OCI-LY7 (cell line): ENCODE measurements at places on chromosomes 12 and 14.

- no peak for DNase-seq
Observed at GRCh38 chr12:70691018-70691672, 53.9 kb upstream of the PTPRB start.

GRCh38 chr12:46299851-46300250 is 31.0 kb upstream of the SLC38A1 start:
- DNase-seq, result no peak

DNA sequence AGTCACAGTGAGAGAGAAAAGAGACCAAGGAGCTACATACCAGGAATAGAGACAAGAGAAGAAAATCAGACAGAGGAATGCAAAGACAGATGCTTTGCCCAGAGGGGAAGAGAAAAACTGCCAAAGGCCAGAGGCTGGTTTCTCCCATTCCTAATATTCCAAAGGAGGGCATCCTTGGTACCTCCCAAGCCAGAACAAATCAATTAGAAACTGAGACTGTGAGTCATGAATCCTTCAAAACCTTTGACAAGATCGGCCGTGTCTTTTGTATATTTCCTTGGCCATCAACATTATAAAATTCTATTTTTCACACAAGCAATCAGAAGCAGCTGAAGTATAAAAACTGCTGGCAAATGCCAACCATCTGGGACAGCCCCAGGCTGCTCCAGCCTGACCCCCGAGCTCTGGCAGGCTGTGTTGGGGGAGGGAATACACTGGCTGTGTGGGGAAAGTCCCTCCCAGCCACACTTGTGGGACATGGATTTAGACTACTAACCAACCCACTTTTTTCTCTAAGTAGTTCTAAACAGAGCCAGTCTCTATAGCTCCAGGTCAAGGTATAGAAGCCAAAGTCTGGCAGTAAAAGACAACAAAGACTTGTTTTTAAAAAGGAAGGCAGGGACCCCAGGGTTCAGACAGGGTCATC is 13.7 kb downstream of the POMT2 start:
- no peak for DNase-seq

GRCh38 chr12:45975506-45975905 is 14.9 kb downstream of the SCAF11 start:
- no peak for DNase-seq

DNA sequence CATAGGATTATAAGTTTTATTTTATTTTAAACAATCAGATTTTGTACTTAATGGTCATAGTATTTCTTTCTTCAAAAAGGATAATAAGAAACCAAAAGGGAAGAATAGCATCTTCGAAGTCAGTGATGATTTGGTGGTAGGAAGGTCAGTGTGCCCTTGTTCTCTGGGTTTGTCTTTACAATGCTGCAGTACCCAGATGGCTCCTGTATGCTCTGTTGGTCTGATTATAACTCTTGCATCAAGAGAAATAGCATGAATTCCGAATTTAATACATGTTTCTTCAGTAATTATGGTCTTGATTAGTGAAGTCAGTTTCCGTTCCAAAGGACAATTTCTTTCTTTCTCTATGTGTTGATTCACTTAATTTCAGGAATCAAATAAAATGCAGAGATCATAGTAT is 180.2 kb downstream of the TMTC2 start:
- DNase-seq, result no peak

GRCh38 chr12:29155079-29155478 is 6.0 kb downstream of the FAR2 start:
- peak; percentile 16 for DNase-seq

DNA sequence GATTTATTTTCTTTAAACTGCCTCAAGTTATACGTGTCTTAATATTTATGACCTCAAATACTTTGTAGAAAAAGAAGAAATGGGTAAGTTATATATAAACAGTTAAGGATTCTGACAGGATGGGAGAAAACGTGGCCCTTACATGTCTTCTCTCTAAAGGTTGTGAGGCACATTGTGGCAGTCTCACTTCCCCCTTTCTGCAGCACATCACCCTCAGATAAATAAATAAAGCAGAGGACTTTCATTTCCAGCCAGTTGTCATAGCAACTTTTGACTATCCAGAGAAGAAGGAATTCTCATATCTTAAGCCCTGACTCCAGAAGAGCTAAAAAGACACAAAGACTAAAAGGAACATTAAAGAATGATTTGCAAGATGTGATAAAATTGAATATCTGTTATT is 28.8 kb upstream of the CEP83 start:
- DNase-seq, result peak; percentile 69

GRCh38 chr12:45663455-45663854 is 66.1 kb upstream of the ARID2 start:
- DNase-seq, result no peak

GRCh38 chr12:79402606-79403005 is 288.2 kb downstream of the PAWR start:
- no peak for DNase-seq

DNA sequence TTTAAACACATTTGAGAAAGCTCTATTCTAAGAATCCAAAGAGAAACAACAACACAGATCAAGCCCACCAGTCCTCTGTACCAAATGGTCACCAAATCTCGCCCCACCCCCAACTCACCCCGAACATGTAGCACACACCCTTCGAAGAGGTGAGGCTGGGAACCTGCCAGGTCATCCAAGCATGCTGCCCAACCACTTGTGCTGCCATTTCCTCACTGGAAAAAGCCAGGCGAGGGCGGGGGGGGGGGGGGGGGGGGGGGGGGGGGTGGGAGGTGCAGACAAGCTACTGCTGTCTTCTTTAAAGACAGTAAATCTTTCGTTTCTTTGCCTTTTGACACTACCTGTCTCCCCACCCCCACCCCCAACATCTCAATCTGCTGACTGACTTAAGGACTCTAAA is 59.9 kb downstream of the SETD3 start:
- DNase-seq, result no peak

- no peak for DNase-seq
Observed at GRCh38 chr12:14211947-14212387, 153.5 kb upstream of the ATF7IP start.

DNA sequence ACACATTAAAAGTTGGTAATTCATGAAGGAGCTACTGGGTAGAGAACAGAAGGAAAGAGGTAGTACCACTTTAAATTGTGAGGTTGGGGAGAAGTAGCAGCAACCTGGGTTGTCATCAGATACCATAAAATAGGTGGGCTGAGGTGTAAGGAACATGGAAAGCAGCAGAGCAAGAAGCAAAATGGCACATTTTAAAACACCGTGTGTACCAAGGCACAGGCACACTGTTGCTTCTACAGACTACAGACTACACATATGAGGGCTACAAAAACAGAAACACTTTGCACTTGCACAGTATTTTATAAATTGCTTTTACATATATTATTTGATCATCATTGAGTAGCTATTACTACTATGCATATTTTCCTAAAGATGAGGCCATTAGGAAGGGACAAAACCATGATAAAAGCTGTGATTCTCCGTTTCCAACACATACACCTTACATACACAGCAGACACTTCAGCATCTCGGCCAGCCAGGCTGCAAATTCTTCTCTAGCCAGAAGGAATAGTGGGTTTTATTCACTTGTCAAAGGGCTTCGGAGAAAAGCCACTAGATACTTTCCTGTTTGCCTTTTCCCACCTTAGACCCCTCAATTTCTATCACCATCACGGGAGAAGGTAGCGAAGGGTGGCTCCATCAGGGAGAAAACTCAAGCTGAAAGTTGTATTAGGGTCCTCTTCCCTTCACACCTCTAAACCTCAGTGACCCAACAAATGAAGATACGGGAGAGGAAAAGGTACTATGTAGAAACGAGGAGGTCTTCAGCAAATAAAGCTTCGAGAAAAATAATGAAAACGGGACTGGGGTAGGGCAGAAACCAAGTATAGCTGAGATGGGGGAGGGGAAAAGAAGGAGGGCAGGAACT is 1.6 kb downstream of the PYM1 start:
- DNase-seq, result peak; percentile 48

DNA sequence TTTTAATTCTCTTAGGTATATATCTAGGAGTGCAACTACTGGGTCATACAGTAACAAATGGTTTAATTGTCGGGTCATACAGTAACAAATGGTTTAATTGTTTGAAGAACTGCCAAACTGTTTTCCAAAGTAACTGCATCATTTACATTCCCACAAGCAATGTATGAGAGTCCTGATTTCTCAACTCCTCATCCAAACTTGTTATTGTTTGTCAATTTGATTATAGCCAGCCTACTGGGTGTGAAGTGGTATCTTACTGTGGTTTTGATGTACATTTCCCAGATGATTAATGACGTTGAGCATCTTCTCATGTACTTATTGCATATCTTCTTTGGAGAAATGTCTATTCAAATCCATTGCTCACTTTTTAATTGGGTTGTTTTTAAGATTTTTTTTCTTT is 67.6 kb upstream of the CFL2 start:
- no peak for DNase-seq

DNA sequence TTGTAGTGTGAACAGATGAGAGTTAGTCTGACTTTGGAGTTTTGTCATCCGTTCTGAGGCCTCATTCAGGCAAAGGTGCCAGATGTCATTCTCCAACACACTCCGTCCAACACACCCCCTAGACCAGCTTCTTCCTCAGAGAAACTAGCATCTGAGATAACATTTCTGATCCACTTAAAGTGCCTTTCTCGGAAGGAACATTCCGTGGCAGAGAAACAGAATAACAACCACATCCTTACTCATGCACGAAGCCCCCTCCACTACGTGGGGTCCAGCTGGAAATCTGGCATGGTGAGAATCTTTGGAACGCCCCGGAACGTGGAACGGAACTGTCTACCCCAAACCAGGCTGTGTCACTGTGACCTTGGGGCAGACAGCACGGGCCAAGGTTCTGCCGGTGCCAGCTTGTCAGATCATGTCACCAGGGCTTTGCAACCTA is 17.0 kb upstream of the BCL7A start:
- no peak for DNase-seq

DNA sequence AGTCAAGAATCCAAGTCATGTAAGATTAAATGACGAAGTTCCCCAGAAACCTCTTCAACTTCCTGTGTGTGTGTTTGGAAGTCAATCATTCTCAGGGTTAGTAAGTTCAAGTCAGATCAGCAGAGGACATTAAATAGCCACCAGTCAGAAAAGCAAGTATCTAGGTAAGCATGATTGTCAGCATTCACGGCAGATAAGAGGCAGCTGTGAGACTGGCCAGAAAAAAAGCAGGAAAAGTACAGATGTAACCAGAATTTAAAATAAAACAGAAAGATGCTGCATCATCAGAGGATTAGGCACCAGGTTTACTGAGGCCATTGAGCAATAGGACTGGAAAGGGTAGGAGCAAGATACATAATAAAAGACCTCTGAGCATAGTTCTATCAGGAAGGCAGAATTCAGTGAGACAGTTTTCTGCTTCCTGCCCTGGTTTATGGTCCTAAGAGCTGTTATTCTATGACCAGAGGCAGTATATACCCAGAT is 606.9 kb downstream of the FSCB start:
- no peak for DNase-seq

DNA sequence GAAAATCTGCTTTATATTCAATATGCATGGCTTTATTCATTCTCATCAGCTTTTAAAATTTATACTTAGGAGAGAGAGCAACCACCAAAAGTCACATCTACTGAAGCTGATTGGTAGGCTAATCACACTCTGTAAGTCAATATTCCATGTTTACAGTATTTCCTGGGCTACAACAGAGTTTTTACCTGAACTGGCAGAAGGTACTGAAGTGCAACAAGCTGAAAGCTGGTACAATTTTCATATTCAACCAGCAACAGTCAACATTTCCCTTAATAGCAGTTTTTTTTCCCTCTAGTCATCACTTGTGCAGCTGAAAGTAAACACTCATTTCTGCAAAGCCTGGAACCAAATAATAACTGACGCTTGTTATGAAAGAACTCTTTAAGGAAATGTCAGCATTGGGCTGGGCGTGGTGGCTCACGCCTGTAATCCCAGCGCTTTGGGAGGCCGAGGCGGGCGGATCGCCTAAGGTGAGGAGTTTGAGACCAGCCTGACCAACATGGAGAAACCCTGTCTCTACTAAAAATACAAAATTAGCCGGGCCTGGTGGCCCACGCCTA is 12.9 kb downstream of the BRAP start:
- DNase-seq, result no peak

DNA sequence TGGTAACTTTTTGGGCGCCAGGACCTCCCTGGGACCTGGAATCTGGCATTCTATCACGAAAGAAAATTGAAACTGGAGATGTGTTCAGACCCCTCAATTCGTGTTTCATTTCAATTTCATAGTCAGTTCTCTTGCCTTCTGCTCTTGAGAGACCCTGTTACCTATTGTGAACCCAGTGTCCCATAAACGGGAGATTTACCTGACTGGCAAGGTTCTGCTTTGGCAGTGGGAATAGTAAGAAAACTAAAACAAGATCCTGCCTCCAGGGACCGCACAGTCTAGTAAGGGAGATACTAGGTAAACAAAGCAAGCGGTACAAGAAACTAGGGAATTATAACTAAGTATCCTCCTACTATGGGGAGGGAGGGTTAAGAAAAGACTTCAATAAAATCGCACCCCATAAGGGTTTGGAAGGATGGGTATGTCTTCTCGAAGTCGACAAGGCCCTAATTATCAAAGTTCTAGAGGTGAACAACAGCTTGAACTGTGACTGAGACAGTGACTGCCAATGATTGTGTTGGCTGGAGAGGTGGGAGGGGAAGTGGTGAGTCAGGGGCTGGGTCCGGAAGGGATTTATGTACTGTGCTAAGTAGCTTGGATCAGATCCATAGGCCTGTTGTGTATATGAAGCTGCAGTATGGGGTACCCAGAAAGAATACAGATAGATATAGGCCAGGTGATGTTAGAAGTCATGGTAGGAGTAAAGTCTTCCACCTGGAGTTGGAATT is 754 bp downstream of the ACSS3 start:
- DNase-seq, result no peak

GRCh38 chr12:104516821-104517220 is 60.1 kb downstream of the CHST11 start:
- DNase-seq, result no peak

DNA sequence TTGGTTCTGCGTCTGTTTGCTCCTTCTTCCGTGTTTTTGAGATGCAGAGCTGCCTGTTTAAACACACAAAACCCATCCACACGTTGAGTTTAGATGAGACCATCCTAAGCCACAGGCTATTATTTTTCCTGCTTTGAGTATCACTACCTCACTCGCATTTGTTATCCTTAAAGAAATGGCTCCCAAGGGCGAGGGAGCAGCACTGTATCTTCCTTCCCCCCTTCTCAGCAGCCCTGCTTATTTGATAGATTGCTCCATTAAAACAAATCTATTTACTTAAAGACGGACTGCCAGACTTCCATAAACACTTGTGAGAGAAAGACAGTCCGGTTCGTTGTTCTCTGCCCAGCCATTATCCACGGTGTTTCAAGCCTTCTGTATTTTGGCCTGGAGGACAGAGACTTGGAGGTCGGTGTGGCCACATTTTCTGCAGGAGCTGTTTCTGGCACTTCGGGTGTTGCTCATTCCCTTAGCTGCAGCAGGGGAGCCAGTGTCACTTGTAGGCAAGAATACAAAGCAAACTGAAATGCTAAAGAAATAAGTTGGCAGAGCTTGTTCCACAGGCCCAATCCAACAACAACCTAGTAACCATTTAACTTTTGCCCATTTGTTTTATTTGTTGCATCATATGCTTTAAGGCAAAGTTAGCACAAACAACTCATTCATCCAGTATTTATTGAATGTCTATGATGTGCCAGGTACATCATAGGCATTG is 275.4 kb downstream of the TTC6 start:
- no peak for DNase-seq
